ENCODE measurements at places on chromosomes 6 and 20.
A peak's percentile ranks its signal among the peaks of the same experiment; 100 is the strongest.

- DNase-seq, result no peak
Observed at GRCh38 chr6:99745651-99746050, 139.0 kb downstream of the PRDM13 start.

DNA sequence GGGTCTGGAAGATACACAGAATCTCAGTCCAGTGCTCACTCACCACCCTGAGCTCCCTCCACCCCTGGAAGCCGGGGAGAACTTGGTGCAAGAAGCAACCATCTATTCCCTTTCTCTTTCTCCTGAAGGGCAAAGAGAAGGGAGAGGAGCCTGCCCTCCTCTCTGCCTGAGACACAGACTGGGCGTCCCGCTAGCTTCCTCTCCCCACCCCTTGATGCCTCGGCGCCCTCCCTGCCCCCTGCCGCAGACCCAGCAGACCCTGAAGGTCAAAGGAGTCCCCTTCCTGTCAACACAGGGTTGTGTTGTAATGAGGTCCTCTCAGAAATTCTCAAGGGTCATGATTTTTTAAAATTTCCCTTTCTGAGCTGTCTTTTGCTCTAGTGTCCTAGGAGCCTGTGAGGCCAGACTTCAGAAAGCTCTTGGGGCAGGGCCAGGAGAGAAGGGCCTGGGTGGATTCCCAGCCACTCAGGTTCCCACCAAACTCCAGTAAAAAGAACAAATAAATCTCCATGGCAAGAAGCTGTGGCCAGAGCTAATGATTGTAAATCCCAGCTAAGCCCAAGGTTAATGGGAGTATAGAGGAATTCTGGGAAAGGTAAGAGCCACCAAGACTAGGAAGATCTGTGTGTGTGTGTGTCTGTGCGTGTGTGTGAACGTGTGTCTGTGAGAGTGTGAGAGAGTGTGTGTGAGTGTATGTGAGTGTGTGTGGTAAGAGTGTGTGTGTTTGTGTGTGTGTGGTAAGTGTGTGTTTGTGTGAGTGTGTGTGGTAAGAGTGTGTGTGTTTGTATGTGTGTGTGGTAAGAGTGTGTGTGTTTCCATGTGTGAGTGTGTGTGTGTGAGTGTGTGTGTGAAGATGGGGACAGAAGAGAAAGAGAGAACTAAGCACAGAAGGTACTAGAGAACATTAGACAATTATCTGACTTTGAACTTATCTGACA, 1.1 kb upstream of the JPH2 start:
- no peak for DNase-seq

GRCh38 chr6:106005013-106005412, 81.1 kb upstream of the PRDM1 start:
- DNase-seq, result no peak

GRCh38 chr6:35016502-35017321, 124.4 kb downstream of the TCP11 start:
- no peak for DNase-seq

DNA sequence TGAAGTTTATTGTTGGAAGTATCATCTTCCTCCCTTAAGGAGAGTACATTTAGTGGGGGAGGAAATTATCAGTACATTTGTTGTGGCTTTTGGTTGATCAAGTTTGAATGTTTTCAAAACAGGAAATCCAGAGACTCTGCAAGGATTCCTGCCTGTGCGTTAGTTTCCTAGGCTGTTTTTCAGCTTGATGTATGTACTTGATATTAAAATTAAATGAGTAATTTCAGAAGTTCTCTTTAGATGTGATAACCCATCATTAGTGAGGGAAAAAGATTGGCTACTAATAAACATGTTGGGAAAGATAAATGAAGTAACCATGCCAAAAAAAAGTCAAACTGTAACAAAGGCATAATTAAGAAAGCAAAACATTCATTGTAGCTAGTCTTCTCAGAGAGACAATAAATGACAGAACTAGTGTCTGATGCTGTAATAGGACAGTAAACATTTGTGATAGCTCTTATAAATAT, 88.0 kb upstream of the TULP1 start:
- no peak for DNase-seq

DNA sequence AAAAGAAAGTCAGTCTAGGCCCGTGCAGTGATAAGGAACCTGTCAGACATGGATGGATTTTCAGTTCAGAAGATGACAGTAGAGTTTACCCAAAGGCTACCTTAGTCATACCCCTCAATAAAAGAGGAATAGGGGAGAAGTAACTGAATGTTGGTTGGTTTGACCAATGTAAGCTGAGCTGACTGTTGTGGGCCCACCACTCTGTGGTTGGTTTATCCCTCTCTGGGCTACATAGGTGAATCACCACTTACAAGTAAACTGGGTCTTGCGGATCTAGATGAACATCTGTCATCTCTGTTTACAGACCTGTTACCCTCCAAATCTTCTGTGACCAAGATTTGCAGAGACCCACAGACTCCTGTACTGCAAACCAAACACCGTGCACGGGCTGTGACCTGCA, 37.2 kb upstream of the MYLK2 start:
- no peak for DNase-seq

DNA sequence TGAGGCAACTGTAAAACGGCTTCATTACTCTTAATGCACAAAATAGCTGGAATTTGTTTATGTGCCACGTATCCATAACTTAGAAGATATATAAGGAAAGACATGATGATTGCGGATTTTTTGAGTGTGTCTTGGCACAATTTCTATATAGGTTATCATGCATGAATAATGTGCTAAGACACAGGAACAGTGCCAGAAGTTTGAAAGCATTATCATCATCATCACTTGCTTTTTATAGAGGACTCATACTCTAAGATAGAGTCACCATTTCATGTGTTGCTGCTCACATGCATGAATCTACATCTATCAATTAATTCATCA, 113.4 kb downstream of the ELOVL4 start:
- DNase-seq, result no peak

- DNase-seq, result no peak
Observed at GRCh38 chr20:3648951-3649350, 14.2 kb downstream of the GFRA4 start.

DNA sequence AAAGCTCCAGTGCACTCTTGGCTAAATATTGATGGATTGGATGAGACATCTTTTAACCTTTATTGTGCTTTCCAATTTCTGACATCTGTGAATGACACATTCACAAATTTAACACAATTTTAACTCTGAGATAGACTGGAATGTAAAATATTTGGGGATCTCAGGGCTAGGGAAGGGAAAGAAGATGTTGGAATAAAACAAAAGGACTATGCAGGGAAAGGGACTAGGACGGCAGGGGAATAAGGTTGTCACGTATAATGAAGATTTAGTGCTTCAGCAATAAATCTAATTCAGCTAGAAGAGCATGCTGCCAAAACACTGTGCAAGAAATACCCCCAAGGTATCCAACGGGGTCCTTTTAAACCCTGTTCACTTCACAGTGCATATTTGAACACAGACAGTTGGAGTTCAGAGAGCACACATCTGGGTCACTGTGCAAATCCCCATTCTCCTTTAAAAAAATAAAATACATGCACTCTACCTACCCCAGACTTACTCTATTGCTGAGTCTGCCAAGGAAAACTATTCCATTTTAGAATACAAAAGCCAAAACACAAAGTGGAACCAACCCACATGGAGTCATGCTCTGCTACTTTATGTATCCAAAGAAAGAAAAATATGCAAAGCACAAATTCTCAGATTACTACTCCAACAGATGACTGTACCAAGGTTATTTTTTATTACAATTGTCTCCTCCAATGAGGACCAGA, 151.0 kb upstream of the RSPO3 start:
- DNase-seq, result no peak

- DNase-seq, result peak; percentile 5
Observed at GRCh38 chr6:4358414-4359107, 223.2 kb upstream of the ECI2 start.

DNA sequence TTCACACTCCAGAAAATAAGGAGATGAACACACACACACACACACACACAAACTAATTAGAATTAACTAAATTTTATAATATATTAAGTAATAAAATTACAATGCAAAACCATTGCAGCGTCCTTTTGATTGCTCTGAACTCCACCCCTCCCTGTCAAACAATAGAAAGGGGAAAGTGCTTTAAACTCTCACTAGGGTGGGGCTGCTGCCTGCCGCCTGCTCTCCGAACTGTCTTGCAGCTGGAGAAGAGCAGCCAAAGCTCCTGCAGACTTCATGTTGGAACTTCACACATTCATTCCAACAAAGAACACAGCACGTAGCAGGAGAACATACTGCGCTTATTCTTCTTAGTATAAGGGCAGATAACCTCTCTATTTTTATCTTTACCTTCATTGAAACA, 83.2 kb downstream of the GCLC start:
- DNase-seq, result no peak

DNA sequence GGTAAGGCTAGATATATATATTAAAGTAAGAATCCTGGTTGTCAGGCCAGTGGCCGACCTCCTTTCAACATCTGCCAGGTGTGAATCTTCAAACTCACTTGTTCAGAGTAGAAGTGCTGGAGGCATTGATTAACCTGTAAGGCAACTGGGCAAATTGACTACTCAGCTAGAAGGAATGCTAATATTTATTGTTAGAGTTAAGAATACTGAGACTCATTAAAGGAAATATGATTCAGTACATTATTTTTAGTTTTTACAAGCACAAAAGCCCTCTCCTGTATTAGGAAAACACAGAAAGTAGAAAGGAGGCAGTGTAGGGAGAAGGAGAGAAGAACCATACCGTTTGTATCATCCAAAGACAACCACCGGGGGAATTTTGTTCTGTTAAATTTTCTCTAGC, 53.5 kb downstream of the RIPOR2 start:
- DNase-seq, result no peak

- DNase-seq, result no peak
Observed at GRCh38 chr6:73932866-73933265, 236.9 kb downstream of the CD109 start.

- DNase-seq, result no peak
Observed at GRCh38 chr6:166927240-166927934, 29.0 kb downstream of the RNASET2 start.

DNA sequence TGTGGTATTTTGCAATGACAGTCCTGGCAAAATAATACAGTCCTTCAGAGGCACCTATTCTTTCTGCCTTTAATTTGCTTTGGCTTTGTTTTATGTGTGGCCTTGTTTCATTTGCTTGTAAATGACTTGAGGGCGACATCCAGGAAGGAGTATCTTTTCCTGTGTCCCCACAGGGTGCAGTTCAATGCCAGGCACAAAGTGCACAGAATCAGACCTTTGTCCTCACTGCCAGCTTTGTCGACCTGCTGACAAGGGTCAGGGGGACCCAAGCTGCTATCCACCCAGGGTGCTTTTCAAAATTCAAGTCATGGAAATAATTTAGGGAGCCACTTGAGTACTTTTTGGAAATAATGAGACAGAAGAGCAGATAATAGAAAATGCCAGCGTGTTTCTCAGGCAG, 37.0 kb upstream of the CDKN1A start:
- DNase-seq, result no peak

DNA sequence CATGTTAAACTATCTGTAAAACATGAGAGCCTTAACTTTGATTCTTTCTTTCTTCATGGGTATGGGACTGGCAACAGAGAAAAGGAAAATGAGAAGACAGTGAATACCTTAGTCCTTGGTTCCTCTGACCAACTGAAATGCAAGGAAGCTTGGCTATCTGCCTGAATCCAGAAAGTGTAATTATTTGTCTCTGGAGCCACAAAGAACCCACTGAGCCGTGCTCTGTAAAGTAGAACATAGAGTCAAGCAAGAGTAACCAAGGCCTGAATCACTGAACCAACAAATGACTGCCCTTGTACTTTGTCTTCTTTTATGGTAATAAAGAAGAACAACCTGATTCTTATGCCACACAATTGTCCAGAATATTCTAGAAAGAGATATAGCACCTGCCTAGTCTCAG, 27.6 kb downstream of the PKHD1 start:
- DNase-seq, result no peak

- no peak for DNase-seq
Observed at GRCh38 chr6:124967444-124967843, 5.2 kb downstream of the RNF217 start.

DNA sequence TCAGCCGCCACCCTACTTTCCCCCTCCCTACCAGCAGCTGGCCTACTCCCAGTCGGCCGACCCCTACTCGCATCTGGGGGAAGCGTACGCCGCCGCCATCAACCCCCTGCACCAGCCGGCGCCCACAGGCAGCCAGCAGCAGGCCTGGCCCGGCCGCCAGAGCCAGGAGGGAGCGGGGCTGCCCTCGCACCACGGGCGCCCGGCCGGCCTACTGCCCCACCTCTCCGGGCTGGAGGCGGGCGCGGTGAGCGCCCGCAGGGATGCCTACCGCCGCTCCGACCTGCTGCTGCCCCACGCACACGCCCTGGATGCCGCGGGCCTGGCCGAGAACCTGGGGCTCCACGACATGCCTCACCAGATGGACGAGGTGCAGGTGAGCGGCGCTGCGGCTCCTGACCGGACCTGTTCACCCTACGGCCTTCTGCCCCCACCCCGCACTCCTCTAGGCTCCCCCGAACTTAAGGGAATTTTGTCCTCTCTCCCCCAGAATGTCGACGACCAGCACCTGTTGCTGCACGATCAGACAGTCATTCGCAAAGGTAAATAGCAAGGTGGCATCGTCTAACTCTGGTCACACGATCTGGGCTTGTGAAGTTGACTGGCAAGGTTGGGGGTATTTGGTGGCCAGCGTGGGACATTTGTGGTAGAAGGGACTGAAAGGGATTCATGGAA, 2.3 kb downstream of the TFAP2C start:
- no peak for DNase-seq

DNA sequence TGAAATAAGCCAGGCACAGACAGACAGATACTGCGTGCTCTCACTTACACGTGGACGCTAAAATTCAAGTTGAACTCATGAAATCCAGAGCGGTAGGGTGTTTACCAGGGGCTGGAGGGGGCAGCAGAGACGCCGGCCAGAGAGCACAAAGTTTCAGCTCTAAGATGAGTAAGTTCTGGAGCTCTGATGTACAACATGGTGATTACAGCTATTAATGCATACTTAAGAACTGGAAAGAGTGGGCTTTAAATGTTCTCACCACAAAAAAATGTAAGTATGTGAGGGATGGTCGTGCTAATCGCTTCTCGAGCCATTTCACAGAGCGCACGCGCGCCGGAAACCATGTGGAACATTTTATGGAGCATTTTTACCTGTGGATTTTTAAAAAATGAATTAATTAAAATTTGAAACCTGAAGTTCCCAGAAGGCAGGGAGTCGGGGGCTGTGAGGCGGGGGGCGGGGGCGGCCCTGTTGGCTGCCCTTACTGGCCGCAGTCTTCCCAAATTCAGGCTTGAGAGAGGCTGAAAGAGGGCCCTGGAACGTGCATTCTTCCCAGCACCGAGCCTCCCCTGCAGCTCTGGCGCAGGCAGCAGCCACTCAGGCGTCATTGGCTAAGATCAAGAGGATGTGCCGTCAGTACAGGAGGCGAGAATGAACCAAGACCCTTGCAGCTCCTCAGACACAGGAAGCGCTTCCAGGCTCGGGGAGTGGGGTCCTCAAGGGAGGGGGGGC, 8.5 kb upstream of the SLCO4A1 start:
- no peak for DNase-seq
